Stimulated activated CD4-positive, alpha-beta T cell treated with anti-CD3 and anti-CD28 coated beads, Interleukin-15, amount 100 ng/mL, for 24 hours (primary cell): ENCODE measurements at places on chromosomes 2 and 18.

DNA sequence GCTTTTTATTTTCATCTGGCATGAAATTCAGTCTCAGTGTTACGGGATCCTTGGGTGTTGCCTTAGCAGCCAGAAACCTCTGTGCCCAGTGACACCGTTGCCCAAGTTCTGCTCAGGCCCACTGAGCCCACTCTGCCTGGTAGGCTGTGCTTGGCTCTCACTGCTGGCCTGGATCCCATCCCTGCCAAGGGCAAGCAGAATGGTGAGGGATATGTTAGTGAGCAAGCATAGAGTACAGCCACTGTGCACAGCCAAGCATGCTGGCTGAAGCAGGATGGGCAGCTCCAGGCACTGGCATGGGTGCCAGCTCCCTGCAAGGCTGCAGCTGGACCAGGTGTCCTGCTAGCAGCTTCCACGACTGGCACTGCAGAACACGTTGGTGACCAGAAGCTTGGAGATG, 194.7 kb upstream of the TFPI start:
- no peak for DNase-seq

DNA sequence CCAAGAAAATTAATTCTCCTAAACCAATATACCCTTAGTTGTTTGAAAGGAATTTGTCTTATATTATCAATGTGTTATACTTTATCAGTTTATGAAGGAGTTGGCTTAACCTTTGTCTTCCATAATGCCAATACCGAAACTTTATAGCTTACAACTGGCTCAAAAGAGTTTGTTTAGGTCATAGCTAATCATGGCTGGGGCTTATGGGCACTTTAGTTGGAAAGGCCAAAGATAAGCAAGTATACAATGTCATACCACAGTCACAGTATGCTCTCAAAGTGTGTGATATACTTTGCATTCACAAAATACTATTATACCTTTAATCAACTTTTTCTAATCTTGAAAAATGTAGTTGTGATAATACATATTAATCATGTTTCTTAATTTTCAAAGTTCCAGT, 2.3 kb downstream of the KLHL41 start:
- no peak for DNase-seq

GRCh38 chr2:205477016-205477705, 205.1 kb upstream of the NRP2 start:
- no peak for DNase-seq

GRCh38 chr2:202032846-202033316, 774 bp upstream of the FZD7 start:
- peak; percentile 45 for DNase-seq

GRCh38 chr2:69483696-69484095, 46.5 kb upstream of the NFU1 start:
- DNase-seq = no peak

DNA sequence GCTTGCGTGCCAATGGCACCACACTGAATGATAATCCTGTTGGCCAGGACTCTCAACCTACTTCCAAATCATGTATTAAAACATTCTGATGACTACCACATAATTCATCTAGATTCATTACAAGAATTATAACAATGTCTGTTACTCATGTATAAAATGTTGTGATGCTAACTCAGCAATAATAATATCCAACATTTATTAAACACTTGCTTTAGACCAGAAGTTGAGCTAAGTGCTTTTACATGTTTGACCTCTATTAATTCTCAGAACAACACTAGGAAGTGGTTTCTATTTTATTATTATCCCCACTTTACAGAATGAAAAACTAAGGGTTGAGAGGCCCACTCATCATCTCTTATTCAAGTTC, 178.4 kb downstream of the LNPK start:
- DNase-seq = no peak

GRCh38 chr18:12989397-12990122, 1.6 kb upstream of the CEP192 start:
- no peak for DNase-seq

DNA sequence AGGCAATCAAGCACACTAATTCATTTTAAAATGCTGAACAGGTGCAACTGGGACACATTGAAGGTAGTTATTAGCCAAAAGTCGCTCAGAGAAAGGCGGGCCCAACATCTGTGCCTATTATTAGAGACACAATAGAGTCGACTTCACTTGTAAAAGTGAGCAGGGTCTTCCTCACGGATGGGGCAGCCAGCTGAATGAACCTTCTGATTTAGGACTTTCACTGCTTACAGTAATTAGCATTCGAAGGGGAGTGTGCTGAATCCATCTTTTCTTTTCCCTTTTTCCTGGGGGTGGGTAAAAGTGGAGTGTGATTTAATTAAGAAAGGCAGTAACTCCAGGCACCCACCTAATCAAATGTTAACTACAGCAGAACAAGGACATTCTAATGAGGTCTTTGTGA, 677.7 kb downstream of the DCDC2C start:
- no peak for DNase-seq

GRCh38 chr2:201882353-201883090, 76.2 kb downstream of the CDK15 start:
- DNase-seq = peak; percentile 9

GRCh38 chr18:50806208-50806616, 13.6 kb downstream of the MRO start:
- no peak for DNase-seq

- DNase-seq = peak; percentile 30
Observed at GRCh38 chr18:12394428-12394827, 13.3 kb upstream of the PRELID3A start.

DNA sequence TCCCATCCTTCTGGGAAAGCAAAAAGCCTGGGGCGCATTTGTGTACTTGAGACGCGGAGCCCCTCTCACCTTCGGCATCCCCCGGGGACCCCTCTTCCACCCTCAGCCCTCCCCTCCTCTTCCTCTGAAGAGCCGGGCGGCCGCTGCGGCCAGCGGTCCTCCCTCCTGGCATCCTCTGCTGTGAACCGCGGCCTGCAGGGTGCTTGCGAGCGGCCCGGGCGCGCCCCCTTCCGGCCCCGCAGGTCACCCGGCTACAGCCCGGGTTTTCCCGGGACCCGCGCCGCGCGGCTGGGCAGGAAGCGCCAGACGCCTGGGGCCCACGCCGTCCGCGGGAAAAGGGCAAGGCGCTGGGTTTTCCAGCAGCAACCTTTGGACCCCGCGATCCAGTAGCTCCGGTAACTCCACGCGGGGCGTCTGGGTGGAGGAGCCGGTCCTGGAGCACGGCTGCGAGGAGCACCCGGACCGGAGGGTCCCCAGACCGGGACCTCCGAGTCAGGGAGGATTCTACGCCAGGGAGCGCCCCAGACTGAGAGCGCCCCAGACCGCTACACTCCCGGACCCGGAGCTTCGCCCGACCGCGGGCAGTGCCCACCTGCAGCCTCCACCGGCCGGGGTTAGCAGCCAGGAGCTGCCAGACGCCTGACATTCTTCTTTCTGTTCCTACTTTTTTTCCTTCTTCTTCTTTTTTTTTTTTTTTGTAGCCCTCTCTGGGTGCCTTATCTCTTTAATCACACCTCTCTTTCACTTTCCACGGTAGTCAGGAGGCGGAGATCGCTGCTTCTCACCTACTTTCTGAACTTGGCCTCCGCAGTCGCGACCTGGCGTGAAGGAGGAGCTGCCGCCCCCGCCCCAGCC, at the start of gene IL18R1:
IL18R1 (plus strand) TSS at position 271 of the 855 bp plus-strand sequence. CDS start 6,865 bp downstream, outside the sequence.
- peak; percentile 85 for DNase-seq

DNA sequence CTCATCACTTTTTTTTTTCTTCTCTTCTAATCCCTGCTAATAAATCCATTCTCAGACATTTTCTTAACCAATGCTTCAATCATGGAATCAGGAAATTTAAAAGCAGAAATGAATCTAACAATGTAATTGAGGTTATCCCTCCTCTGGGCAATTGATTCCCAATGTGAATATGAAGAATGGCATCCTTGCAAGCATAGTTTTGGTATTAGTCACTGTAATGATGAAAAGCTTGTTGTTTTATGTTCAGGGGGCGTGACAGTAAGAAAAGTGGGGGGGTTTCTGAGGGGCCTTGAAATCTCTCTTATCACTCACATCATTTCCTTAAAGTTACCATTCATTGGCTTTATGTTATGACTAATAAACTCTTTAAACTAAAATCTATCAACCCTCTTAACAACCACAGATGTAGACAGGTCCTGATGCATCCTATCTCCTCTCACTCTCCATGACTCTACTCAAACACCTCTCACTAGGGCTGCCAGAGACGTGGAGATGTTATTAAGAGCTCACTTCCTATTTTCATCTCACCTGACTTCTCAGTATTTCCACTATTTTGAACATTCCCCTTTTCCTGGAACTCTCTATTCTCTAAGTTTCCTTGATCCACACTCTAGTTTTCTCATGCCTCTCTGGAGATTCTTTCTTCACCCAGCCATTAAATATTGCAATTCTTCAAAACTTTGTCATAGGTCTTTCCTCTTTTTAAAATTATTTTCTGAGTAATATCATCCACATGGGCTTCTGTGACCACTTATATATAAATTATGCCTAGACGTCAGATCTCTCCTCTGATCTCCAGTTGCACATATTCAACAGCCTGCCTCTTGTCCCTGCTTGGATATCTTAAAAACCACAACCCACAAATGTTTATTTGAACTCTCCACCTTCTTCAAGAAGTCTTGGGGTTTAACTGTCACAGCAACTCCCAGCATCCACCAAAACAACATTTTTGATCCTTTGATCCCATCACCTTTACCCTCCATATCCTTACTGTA, 332.9 kb downstream of the CDH2 start:
- no peak for DNase-seq

- no peak for DNase-seq
Observed at GRCh38 chr2:234632527-234633391, 135.9 kb upstream of the ARL4C start.

- DNase-seq = no peak
Observed at GRCh38 chr2:1731963-1732768, 12.1 kb downstream of the PXDN start.

DNA sequence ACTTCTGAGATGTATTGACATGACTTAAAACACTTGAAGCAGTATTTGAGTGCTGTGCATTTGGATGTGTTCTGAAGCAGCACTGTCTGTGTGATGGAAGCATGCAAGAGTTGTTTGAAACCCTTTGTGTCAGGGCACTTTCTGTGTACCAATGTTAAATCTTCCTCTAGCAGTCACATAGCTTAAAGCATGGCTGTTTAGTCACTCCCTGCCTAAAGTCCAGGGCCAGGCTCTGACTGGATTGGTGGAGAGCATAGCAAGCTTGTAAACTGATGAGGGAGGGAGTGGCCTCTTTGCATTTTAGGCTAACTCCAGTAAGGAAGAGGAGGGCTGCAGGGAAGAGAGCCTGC, 73.5 kb downstream of the MYO1B start:
- no peak for DNase-seq

DNA sequence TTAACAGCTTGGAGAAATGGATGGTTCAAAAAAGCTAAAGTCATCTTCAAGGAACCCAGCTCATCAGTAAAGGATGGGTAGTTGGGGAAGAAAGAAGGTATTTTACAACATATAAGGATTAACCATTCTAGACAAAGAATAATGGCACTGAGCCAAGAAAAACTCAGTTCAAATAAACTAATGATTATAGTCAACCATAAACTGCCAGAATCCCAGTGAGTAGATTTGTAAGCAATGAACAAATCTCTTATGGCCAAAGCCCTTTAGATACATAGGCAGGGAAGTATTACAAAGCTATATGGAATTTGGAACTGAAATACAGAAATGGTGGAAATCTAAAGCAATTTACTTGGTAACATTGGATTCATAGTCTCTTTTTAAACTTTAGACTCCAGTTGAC, 92.4 kb upstream of the ZFP36L2 start:
- no peak for DNase-seq

DNA sequence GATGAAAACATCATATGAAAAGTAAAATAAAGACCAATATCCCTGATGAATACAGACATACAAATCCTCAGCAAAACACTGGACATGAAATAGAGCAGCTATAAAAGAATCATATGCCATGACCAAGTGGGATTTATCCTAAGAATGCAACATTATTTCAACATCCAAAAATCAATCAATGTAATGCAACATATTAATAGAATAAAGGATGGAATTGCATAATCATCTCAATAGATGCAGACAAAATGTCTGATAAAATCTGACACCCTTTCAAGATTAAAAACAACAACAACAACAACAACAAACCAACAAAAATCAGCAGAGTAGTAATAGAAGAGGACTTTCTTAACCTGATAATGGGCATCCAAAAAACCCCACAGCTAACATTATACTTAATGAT, 63.8 kb upstream of the IL1R1 start:
- no peak for DNase-seq

GRCh38 chr18:70166668-70167067, 38.8 kb downstream of the RTTN start:
- DNase-seq = no peak

- no peak for DNase-seq
Observed at GRCh38 chr2:160813506-160813858, 319.9 kb upstream of the RBMS1 start.

DNA sequence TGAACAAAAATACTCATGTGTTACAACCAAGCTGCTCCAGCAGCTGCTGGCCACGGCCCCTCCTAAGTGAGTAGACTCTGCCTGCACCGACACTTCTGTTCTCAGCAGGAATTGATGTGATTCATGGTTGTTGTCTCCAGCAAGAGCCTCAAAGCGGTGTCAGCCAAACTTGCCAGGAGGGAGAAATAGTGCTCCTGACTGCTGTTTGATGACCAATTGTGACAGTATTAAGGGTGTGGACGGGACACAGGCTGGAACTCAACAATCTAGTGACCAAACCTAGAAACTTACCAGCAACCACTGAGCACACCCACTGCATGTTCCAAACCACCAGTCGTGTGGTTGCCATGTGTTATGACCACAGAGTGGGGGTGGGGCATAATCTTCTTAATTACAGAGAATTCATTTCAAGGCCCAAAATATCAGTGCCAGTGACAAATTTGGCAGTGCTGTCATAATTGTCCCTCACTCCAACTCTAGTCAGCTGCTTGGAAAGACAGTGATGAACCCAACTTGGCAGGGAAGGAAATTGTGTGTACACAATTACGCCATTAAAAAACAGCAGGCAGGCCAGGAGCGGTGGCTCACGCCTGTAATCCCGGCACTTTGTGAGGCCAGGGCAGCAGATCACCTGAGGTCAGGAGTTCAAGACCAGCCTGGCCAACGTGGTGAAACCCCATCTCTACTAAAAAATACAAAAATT, 30.4 kb downstream of the FBLN7 start:
- no peak for DNase-seq

GRCh38 chr18:70195852-70196434, 9.5 kb downstream of the RTTN start:
- no peak for DNase-seq

- no peak for DNase-seq
Observed at GRCh38 chr2:186346216-186346615, 139.8 kb upstream of the ZC3H15 start.

GRCh38 chr2:219087361-219087760, 26.6 kb upstream of the IHH start:
- DNase-seq = no peak

DNA sequence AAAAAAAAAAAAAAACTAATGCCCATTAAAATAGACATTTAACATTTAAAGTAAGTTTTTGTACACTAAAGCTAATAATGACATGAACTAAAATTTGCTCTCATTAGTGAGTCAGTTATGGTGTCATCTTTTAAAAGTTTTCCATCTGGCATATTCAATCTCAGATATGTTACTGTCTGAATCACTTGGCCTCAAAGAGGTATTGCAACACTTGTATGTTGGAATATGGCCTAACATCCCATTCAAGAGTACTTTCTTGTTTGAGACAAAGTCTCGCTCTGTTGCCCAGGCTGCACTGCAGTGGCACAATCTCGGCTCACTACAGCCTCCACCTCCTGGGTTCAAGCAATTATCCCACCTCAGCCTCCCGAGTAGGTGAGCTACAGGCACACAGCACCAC, 169.7 kb downstream of the TMEM163 start:
- DNase-seq = no peak
